ENCODE measurements at places on chromosomes 11 and 22.
A peak's percentile ranks its signal among the peaks of the same experiment; 100 is the strongest.

DNA sequence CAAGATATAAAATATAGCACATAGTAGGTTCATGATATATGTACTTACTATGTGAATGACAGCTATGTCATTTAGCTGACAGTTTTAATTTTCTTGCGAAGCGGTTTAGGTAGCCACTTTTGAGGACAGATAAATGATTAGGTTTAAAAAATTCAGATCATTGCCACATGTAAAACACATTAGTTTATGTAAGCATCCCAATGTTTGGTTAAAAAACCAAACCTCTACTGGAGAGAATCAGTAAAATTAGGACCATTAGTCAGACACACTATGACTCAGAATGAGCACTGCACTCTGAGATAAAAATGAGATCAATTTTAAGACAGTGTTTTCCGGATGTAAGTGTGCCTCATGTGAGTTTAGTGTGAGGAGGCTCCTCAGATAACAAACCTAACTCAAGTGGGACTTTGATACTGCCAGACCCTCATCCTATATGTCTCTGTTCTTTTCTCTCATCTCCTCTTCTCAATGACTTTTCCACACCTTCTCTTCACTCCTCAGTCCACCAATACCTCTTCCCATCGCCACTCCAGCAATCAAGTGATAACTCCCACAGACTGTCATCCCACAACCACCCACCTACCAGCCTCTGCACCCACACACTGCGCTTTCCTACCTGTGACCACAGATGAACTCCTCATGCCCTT is 6.8 kb upstream of the OR2AT4 start:
- peak; percentile 28 for DNase-seq

DNA sequence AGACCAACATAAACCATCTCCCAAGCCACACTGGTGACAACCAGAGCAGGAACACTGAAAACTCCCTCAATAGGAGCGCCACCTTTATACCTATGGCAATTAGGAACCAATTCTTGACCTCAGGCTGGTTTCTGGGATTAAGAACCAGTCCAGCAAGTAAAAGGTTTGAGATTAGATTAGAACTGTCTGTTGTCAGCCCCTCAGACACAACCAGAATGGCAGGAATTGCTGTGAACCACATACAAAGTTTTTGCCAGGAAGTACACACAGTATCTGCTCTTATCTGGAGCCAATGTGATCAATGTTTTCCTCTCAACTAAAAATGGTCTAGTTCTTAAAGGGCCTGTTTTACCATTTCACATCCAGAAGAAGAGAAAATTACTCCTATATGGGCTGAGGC is 55.2 kb downstream of the RBFOX2 start:
- DNase-seq = no peak

DNA sequence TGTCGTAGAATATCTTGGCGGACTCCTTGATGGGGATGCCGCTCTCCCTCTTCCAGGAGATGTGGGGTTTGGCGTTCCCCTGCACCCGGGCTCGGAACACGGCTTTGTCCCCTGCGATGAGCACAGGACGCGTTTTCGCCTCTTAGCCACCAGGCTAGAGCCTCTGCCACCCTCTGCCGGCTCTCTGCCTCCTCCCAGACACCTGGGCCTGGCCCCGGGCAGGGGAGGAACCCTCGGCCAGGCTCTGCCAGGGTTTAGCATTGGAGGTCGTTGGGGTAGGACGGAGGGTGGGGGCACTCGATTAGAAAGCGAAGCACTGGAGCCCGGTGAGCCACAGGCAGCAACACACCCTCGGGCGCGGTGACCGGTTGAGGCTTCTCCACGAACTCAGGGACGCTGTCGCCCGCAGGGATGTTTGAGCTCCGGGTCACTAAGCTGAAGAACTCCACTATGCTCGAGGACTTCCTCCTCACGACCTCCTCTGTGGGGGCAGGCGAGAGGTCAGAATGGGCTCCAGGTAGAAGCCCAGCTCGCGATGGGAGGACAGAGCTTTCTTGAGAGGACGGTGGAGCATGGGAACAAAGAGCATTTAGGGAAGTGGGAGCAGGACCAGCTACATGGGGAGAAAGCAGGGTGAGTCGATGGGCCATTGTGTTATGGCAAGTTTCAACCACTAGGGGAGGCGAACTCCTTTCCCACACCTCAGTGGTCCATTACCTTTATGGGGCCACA is 4.3 kb downstream of the IGSF22 start:
- peak; percentile 74 for DNase-seq

DNA sequence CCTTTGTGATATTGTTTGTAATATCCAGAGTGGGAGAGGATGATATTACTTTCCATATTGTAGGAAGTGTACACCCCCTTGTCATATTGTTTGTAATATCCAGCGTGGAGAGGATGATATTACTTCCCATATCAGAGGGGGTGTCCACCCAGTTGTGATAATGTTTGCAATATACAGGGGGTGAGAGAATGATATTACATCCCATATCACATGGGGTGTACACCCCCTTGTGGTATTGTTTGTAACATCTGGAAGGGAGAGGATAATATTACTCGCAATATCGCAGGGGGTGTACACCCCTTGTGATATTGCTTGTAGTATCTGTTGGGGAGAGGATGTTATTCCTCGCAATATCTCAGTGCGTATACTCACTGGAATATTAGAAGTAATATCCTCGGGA is 61.5 kb downstream of the PRSS23 start:
- no peak for DNase-seq

DNA sequence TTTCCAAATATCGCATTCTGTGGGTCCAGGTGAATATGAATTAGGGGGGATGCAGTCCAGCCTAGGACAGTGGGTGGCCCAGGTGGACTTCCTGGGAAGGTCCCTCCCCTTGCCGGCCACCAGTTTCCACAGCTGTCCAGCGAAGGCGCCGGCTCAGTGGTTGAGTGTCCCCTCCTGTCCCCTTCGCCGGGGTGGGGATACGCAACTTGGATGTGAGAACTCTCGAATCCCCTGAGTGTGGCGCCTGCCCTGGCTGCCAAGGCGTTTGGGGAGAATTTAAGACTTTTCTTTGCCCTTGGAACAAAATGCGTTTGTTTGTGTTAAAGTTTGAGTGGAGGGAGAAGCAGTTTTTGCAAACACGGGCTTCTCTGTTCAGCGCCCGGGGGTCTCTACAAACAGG is 123.7 kb downstream of the KCNQ1OT1 start:
- no peak for DNase-seq

- DNase-seq = no peak
Observed at GRCh38 chr11:129951866-129952262, 50.8 kb downstream of the PRDM10 start.

- DNase-seq = no peak
Observed at GRCh38 chr22:27329131-27329850, 472.3 kb downstream of the MN1 start.

DNA sequence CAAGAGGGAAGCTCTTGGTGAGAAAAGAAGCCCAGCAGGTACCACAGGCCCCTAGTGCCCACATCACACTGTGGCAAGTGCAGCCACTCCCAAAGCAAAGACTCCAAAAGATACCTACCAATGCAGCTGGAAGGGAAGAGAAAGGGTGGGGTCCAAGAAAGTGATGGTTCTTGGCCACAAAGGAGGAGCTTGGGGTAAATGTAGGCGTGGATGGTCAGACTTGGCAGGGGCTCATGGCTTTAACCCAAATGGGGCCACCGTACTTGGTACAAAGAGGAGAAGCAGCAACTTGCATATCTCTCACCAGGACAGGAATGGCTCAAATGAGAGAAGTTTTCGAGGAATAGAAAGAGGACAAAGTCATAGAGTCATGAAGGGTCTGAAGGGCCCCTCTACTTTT is 4.8 kb downstream of the MAP3K11 start:
- DNase-seq = no peak

DNA sequence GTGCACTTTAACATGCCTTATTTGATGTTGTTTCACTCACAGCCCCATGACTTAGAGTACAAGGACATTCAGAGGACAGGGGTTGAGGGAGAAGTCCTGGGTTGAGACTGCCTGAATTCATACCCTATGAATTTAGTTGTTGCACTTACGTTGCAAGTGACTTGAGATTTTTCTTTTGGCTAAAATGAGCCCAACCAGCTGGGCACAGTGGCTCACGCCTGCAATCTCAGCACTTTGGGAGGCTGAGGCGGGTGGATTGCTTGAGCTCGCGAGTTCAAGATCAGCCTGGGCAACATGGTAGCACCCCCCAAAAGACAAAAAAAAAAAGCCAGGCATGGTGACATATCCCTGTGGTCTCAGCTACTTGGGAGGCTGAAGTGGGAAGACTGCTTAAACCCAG is 7.3 kb upstream of the GRK3 start:
- no peak for DNase-seq

GRCh38 chr11:75802913-75803820 is 11.8 kb upstream of the UVRAG start:
- DNase-seq = peak; percentile 81
